ENCODE measurements at places on chromosomes 13 and 19.

DNA sequence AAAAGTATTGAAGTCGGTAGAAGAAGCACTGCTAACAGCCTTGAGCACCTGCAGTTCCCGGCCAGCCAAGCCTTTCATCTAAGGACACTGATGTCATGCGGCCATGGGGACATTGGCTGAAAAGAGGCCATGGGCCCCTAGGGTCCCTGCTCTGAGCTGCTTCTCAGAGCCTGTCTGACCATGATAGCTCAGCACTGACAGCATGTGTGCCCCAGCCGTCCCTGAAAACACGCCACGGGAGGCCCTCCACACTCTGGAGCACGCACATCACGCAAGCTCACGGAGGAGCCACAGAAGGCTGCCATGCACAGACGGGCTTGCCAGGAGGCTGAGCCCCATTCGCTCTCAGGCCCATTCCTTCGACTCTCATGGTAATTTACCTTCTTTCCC, 51.8 kb downstream of the MLLT1 start:
- DNase-seq: no peak

GRCh38 chr19:1658150-1659083, 6.0 kb upstream of the TCF3 start:
- DNase-seq: no peak

- peak; percentile 73 for DNase-seq
Measured at GRCh38 chr13:39565036-39565949, 37.7 kb downstream of the LHFPL6 start.

DNA sequence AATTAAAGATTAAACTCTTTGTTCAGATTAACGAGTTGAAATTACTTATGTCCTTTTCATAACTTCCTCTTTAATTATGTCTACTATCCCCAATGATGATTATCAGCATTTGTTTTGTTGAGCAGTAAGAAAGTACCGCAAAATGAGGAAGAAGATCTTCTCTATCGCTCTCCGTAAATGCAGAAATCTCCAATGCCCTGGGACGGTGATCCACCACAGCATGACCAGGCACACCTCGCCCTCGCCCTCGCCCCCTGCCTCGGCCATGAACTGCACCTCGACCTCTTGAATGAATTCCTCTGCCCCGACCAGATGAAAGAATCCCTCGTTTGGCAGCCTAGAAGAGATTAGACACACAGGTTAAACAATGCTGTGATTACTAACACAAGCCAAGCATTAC, 69.1 kb downstream of the RBM26 start:
- DNase-seq: no peak

DNA sequence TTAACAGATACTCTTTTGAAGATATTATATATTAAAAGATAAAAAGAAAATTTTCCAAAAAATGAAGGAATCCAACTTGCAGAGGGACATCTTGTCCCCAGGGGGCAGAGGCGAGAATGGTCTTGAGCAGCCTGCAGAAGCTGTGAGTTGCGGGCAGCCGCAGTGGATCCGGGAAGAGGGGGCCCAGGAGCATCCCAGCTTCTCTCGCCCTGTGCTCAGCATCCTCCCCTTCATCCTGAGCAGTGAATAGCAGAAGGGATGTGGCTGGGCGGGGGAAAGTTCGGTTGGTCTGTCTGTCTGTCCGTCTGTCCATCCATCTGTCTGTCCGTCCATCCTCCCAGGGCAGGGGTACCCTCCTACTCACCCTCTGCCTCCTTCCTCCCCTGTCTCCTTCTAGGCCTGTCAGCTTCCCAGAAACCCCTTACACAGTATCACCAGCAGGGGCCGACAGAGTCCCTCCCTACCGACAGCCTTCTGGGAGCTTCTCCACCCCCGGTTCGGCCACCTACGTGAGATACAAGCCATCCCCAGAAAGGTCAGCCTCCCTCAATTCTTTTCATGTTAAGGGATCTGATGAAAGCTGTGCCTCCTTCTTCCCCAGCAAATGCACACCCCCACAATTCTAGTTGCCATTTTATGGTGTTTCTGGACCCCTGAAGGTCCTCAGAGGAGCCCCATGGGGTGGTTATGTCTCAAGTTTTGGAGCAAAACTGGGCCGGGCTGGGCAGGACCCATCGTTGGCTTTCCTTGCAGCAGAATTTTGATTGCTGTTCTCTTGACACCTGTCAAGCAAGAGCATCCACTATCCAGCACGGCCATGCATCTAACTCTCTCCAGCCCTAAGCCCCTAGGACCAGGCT, 81.6 kb downstream of the DPF1 start:
- DNase-seq: peak; percentile 81

- DNase-seq: peak; percentile 23
Measured at GRCh38 chr13:110713981-110714796, 689 bp downstream of the ING1 start.

GRCh38 chr13:39233519-39233918, 195.3 kb downstream of the NHLRC3 start:
- no peak for DNase-seq

All from ELF-1 (cell line).